Hematopoietic multipotent progenitor cell treated with erythropoietin and hydrocortisone succinate and interleukin-3 and kit ligand, for 8 days (in vitro differentiated cells): ENCODE measurements at places on chromosomes 2 and 18.

- no peak for DNase-seq
Measured at GRCh38 chr18:8930990-8931616, 171.4 kb upstream of the NDUFV2 start.

- no peak for DNase-seq
Measured at GRCh38 chr2:133456156-133456555, 112.1 kb downstream of the NCKAP5 start.

DNA sequence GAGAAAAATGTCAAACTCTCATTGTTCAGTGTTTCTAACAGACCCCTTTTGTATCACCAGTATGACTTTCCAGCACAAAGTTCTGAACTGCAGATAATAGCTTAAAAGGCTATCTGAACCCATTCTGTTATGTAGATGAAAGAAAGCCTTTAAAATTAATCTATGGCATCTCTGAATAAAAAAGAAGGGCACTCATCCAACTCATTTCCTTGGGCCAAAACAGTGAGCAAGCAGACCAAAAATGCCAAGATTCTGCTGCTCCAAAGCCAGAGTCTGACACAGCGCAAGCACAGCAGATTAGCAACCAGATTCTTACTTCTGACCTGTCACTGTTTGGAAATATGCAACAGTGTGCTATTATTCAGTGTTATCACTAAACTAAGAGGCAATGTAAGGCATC lies 22.6 kb upstream of the ITGA6 start:
- DNase-seq: no peak

GRCh38 chr2:104769096-104769495 lies 84.8 kb upstream of the POU3F3 start:
- DNase-seq: no peak

DNA sequence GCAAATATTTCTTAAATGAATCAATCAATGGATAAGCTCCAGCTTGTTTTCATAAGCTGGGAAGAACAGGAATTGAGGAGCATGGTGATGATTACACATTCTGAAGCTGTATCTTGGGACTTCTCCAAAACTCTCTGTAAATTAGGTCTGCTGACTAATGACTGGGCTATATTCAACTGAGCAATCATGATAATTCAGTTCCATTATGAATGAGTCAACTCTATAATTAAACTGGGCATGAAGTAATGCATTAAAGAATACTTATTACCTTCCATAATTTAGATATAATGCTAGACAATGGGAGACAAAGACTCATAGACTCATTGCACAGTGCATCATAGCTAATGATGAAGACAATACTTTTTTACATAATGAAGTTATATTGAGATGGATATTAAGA lies 207.4 kb downstream of the CBLN2 start:
- DNase-seq: no peak

DNA sequence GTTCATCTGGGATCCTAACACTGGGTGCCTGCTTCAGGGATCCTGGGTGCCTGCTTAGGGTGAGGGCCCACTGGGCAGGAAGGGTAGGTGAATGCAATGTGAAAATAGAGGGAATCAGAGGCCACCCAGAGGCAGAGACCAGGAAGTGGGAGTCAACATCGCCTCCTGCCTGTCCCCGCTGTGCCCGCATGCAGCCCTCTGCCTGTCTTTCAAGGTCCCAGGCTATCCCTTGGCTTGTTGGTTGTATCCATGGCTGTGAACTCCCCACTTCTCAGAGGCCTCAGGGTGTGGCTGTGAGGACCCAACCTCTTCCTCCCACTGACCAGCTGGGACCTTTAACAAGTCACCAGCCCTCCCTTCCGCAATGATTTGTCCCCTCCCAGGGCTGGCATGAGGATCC lies 26.5 kb downstream of the PSD4 start:
- DNase-seq: no peak

DNA sequence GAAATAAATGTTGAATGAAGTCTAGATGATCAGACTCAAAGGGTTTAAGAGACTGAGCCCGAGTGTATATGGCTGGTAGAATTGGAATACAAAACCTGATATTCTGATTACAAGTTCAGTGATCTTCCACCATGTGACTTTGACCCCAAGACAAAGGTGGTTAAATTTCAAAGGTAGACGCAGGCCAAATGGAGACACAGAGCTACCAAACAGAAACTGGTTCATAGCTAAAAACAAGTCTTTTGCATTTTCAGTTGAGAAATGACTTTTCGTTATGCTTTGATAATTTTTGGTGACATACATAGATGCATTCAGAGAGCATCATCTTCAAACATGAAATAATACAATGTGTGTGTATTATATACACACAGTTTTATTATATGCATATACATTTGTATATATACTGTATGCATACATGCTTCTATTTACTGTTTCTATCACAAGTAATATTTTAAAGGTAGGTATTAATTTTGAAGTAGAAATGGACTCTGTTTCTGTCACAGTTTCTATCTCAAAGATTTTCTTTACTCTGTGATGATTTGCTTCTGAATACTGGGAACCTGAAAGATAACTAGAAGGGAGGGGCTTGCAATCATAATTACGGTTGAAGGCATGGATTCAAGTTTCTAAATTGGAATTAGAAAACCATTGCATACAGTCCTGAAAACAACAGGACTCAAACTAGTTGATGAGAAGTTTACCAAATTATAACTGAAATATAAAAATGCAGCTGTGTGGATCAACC lies 142.3 kb downstream of the ABCA12 start:
- no peak for DNase-seq
